ENCODE measurements at places on chromosomes 7 and 10.

DNA sequence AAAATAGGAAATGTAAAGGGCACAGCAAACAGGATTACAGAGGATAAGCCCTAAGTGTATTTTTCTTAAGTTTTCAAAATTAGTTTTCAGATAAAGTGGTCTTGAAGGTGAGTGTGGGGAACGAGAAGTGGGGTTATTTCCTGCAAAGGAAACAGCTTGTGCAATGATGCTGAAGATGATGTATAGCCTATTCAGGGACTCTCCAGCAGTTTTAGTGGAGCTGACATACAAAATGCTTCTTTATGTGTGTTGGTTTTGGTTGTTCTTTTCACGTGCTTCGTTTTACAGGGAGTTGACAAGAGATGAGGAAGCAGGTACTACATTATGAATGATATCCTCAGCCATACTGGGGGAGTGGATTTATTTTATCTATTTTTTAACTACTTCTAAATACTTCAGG, 20.5 kb downstream of the CASD1 start:
- no peak for DNase-seq

DNA sequence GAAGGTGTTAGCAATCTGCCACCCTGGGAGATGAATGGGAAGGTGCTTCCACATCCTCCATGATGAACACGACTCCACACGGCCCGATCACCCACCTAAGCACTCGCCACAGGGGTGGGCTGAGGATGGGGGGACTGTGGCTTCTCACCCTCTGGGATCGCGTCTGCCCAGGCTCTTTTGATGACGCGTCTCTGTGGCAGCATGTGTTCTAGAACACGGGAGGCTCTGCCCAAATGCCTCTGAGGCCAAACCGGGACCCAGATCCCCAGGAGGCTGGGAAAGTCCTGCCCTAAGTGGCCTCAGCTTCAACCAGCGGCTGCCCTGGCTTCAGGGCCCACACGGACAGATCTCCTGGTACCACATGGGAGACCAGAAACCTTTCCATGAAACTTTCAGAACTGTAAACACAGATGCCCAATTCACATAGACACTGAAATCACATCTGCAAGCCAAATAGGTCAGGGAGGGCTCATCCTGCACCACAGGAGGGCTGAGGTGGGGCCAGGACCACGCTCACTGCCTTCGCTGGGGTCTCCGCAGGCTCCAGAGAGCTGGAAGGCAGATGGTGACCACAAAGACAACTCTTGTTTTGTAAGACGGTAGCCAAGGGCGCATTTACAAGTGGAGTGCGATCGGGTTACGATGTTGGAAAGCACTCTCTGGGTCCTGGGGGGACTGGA, 200.6 kb downstream of the PTPRN2 start:
- DNase-seq, result no peak

DNA sequence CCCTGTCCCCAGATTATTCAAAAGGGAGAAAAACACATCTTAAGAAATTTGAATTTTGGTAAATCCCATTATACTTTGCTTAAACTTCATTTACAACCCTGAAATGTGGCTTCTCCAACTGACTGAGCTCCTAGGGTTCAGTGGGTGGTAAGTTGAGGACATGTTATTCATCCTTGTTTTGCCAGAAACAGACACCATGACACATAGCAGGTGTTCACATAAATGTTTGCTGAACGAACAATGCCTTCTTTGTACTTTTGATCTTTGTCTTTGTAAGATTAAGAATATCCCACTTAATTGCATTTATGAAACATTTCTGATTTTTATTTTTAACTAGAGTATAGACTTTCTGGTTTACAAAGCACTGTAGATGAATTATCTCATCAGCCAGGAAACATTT, 209.7 kb downstream of the GPAM start:
- no peak for DNase-seq

- no peak for DNase-seq
These were observed 89.2 kb downstream of the RNLS start for GRCh38 chr10:88493691-88494483.

- DNase-seq, result no peak
These were observed 51.4 kb downstream of the RBM20 start for GRCh38 chr10:110695539-110695886.

GRCh38 chr10:107859065-107859464, 694.6 kb upstream of the SORCS1 start:
- no peak for DNase-seq

- no peak for DNase-seq
These were observed 27.8 kb upstream of the ELFN1 start for GRCh38 chr7:1642291-1642731.

GRCh38 chr10:52220947-52221346, 93.1 kb upstream of the DKK1 start:
- DNase-seq, result no peak

GRCh38 chr10:24849501-24850299, 102.7 kb downstream of the PRTFDC1 start:
- DNase-seq, result no peak

DNA sequence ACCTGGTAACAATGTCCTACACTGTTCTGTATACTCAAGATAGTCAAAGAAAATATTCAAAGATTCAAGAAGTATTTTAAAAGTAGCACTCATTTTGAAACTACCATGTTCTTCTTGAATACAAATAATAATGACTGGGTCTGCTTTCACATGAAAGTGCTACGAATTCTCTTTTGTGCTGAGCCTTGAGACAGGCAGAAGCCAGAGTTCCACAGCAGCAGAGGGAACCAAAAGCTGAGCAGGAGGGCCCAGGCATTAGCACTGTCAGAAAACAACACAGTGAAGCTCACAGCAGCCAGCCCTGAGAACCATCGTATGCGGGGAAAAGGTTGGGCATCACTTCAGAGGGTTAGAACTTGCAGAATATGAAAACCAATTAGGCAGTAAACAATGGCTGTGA, 38.9 kb downstream of the ANKMY2 start:
- DNase-seq, result no peak

GRCh38 chr10:29980084-29980483, 79.3 kb downstream of the JCAD start:
- no peak for DNase-seq

DNA sequence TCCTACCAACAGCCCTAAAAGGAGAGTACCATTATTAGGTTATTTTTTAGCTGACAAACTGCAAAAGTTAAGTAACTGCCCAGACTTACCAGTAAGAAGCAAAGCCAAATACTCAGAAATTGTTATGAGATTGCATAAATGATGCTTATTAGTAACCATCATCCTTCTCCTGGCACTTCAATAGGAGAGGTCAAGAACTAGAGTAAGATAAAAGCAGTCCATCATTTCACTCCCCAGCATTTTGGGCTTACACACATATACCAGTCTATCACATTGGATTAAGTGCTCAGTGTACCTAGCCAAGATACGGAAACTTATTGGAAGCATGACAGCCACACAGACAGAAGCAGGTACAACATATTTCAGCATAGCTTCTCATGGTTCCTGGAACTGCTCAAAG, 142.8 kb upstream of the EGR2 start:
- no peak for DNase-seq

DNA sequence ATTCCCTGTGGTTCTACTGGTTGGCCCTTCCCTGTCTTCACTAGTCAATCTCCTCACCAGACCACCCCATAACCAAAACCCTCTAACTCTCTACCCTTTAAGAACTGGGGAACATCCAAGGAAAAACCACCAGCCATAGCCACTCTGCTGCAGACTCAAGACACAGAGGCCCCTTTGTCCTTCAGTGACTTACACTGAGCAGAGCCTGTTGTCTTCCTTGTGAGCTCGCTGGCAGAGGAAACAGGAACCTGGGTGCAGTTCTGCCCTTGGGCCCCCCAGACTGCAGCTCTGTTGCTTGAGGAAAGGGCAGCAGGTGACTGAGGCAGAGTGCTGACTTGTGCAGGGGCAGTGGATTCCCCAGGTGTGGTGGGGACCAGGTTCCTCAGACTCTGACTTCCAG, 30.6 kb downstream of the ZC3HAV1 start:
- DNase-seq, result no peak

DNA sequence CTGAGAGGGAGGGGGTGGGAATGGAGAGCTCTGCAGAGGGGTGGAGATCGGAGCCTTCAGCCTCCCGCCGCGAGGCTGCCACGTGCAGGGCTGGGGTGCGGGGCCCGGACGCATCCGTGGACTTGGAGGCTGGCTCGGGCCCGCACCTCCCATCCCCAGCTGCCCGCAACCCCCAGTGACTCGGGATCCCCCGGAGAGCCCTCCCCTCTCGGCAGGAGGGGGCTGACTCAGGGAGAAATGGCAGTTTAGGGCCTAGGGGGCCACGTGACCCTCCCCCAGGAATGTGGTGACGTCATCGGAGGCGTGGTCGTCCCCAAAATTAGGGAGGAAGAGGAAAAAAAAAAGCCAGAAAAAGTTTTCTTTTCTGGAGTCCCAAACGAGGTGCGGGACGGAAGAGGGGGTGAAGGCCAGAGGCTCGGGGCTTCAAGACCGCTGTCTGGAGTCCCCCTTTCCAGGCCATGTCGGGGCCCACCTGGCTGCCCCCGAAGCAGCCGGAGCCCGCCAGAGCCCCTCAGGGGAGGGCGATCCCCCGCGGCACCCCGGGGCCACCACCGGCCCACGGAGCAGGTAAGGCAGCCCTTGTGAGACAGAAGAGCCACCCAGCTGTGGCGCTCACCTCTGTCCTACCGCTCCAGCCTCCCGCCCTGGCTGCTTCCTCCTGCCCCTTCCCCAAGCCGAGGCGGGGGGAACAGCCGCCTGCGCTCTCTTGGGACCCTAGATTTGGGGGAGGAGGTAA, at the start of gene TRIP6:
Gene TRIP6 (plus strand): TSS at position 348 of the 736 bp plus-strand sequence. CDS start 111 bp downstream, at position 459.
- DNase-seq, result peak; percentile 69

- no peak for DNase-seq
These were observed 1396.8 kb downstream of the GATA3 start for GRCh38 chr10:9451211-9451773.

DNA sequence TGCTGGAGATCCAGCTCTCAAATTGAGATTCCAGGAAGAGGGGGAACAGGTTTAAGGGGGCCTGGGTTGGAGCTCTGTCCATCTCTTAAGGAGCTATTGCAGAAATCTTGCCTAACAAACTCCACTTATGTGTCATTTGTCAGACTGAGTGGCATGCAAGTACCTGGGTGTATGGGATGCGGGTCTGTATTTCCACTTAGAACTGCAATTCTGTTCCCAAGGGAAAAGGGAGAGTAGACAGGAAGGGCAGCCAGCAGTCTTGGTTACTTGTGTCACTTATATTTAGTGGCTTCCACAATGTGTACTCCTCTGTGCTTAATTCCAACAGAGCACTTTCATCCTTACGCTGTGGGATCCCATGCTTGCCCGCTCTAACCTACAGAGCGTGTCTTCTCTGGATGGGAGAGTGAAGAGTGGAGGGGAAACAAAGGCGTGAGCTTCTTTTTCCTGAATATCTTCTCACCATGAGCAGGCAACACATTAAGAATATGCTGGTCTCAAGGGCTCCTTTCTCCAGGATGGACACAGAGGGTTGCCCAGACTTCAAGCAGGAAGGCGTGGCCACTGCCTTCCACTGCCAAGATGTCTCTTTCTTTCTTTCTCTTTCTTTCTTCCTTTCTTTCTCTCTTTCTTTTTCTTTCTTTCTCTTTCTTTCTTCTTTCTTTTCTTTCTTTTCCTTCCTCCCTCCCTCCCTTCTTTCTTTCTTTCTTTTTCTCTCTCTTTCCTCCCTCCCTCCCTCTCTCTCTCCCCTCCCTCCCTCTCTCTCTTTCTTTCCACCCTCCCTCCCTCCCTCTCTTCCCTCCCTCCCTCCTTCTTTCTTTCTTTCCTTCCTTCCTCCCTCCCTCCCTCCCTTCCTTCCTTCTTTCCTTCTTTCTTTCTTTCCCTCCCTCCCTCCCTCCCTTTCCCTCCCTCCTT, 153.8 kb upstream of the TNS3 start:
- no peak for DNase-seq

DNA sequence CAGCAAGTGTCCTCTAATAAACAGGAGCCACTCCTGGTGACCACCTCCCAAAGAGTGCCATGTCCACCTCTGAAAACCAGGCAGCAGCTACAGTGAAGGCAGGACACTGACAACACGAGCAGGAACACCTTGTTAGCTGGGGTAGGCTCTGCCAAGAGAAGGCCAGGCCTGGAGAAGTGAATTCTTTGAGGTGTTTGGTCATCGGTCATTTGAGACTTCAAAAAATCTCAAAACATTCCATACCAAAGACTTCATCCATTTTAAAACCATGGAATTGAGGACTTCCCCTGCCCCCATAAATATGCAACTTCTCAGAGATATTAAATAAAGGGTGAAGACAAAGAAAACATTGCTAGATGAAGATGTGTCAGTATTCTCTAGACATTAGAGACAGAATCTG, 28.4 kb upstream of the OPALIN start:
- DNase-seq, result no peak

DNA sequence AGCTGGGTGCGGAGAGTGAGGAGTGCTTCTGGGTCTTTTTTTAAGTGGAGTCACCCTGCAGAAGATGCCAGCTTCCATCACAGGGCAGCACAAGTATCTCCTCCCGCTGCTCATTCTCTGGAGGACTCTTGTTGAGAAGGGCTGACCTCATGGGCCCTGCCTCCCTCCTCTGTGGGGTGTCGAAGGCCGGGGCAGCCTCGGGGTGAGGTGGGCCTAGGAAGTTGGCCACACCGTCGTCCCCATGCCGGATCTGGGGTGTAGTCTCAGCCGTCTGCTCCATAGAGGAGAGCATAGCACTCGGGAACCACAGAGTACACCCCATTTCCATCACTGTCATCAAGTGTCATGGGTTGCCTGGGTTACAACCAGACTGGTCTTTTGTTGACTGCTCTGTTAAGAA, 85.0 kb downstream of the TRRAP start:
- DNase-seq, result no peak

GRCh38 chr7:40733578-40733977, 598.8 kb downstream of the SUGCT start:
- DNase-seq, result no peak

- DNase-seq, result no peak
These were observed 3.8 kb upstream of the ZNF92 start for GRCh38 chr7:65369843-65370242.

- DNase-seq, result peak; percentile 71
These were observed 4.8 kb upstream of the GCK start for GRCh38 chr7:44194069-44194468.

DNA sequence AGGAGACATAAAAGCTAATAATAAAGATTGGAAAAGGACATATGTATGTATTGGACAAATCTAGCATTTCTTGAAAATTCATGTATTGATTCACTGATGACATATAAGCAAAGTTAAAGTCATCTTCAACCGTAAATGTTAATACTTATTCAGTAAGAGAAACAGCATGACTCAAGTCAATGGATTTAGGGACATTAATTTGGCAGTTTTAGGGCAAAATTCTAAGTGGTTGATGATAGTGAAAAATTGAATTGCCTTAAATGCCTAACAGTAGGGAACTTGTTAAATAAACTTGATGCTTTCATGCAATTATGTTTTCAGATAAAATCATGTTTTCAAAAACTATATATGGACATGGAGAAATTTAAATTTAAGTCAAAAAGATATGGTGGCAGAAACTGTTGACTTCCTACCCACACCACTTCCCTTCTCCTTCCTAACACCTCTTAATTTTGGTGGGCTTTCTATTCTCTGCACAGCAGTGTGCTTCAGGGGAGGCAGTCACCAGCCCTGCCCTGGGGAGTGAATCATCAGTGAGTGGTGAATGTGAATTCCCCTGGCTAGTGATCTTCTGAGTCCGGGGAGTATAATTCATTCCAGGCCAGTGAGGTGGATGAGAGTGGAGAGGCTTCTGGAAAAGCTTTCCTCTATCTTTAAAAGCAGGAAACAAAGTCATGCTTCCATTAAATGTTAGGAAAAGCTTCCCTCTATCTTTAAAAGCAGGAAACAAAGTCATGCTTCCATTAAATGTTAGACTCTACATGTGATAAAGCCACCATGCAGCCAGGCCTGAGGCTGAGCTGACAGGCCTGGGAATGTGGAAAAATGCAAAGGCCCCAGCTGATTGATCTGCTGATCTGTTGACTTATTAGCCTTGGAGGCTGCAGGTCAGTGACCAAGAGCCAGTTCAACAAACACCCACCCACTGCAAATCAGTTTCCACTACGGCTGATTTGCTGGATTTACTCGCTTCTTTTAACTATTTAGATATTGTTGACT, 25.2 kb upstream of the ITGB1 start:
- DNase-seq, result no peak

Measured in activated naive CD4-positive, alpha-beta T cell treated with anti-CD3 and anti-CD28 coated beads, Interleukin-2, amount 50 U/mL, for 16 hours (primary cell).